ENCODE measurements at places on chromosomes 5 and 9. TPM values are rescaled to one million over a fixed set of nuclear protein-coding genes. Genes with fewer than 3 reads are reported as not detected.

DNA sequence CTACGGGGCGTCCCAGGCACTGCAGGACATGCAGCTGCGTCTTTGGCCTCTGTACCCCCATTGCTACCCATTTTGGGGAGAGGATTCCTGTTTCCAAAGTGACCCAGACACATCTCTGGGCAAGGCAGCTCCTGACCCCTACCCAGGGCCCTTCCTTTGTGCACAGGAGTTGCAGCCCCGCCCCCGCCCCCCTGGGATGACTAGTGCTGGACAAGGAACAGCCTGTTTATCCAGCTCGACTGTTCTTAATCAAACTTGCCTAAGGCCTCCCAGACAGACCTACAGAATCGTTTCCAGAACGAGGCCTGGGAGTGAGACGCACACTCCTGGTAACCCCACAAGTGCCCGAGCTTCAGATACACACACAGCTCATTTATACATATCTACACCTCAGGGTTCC, 13.2 kb downstream of the DIPK1B start:
- peaks cover 17% of the 10 kb centered on the region for H3K4me1 ChIP-seq
- peak overlapping the region; percentile 99 for H3K4me3 ChIP-seq
- no peak for DNase-seq
- peak overlapping the region; percentile 63 for H3K27ac ChIP-seq

DNA sequence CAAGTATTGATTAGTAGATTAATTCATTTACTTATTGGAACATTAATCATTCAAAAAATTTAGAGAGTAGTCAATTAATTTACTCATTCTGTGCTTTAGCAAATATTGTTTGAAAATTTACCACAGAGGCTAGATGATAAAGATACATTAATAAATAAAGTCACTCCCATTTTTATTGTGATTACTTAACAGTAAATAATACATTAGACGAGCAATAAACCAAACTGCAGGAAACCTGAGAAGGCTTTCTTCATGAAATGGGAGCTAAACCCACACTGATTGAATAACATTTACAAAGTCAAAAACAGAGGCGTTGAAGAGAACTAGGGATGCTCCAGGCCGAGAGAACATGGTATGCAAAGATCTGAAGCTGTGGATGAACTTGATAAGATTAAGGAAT, 38.8 kb upstream of the PRDM9 start:
- H3K27me3 ChIP-seq = no peaks in the 10 kb centered on the region
- H3K27ac ChIP-seq = no peak overlapping the region
- no peak overlapping the region for H3K4me3 ChIP-seq
- DNase-seq = no peak
- H3K36me3 ChIP-seq = peaks cover 28% of the 10 kb centered on the region
- peaks cover 3% of the 10 kb centered on the region for H3K4me1 ChIP-seq

The HACD4 gene
- 1.2 TPM for total RNA-seq

The LYSMD3 gene
- 14.8 TPM for total RNA-seq

Data from WTC11 (cell line).